ENCODE measurements at places on chromosomes 1 and 21.

GRCh38 chr1:227673441-227673840 lies 61.7 kb downstream of the JMJD4 start:
- DNase-seq: no peak

GRCh38 chr1:16718908-16719533 lies 21.3 kb upstream of the RNU1-4 start:
- DNase-seq: no peak

GRCh38 chr1:10651389-10651766 lies 145.1 kb downstream of the CASZ1 start:
- DNase-seq: no peak

DNA sequence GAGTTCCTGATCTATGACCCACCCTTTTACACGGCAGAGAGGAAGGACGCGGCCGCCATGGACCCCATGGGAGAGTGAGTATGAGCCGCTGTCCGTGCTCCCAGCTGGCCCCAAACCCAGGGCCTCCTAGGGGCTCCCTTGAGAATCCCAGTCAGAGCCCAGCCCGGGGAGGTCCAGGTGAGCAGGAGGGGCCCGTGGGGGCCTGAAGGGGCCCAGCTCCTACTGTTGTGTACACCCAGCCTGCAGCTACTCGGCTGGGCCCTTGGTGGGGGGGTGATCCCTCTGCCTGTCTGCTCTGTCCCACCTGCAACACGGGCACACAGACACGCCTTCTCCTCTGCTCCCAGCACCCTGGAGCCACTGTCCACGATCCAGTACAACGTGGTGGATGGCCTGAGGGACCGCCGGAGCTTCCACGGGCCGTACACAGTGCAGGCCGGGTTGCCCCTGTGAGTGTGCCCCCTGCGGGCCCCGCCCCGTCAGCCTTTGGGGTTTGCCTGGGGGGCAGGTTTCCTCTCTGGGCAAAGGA lies 28.6 kb upstream of the LRRC3 start:
- no peak for DNase-seq

DNA sequence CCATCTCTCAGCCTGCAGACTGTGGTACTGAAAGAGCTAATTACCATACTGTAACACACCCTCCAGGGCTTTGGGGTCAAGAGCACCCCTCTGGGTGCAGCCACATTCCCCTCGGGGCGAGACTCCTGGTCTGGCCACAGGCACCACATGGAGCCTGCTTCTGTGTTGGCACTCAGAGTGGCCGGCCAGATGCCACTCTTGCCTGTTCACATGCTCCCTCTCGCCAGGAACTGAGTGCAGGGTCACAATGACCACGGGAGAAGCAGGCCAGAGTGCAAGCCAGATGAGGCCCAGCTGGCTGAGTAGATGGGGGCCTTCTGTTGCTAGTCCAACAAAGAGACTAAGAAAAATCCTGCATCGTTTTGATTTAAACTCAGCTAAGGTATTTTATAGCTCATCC lies 864.0 kb downstream of the KCNT2 start:
- DNase-seq: no peak

DNA sequence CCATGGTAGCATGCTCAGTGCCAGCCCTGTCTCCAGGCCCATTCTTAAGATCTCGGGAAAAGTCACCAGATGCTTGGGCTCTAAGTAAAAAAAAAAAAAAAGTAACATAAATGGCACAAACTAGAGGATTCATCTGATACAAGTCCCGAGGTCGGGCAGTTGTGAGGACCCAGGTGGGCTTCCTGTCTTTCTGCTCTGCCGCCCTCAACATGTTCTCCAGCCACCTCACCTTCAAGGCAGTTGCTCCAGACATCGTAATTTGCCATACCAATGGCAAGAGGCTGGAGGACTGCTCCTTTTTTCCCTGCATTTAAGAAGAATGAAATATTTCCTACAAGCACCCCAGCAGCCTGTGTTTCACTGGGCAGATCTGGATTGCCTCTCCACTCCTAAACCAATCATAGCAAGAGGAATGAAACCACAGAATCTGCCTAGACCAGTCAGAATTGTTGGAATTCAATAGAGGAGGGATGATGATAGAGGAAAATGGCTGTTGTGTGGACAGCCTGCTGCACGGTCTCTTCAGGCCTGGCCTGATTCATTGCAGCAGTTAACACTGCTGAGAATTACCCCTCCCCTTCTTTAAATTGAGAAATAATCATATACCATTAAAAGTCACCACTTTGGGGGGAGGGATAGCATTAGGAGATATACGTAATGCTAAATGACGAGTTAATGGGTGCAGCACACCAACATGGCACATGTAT lies 5.4 kb downstream of the HMGN2 start:
- no peak for DNase-seq

DNA sequence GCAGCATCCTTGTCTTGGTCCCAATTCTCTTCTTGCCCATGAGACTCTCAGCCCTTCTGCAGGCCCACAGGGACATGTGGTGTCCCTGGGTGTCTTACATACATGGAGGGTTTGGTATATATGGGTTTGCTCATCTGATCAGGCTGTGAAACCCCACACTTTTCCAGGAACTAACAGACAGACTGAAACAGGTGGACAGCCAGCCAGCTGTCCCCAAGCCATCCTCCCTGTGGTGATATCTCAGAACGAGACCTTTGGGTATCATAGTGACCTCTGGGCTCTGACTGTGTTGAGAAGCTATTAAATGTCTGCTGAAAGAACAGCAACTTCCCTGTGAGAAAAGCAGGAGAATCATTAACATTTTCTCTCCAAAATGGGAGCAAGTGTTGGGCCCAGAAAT lies 115.5 kb upstream of the PAXBP1 start:
- no peak for DNase-seq

- DNase-seq: no peak
These were observed 4.7 kb upstream of the ITGB2 start for GRCh38 chr21:44925378-44925755.

GRCh38 chr1:17287130-17287776 lies 20.7 kb upstream of the PADI4 start:
- no peak for DNase-seq

Measured in stimulated activated CD8-positive, alpha-beta memory T cell treated with anti-CD3 and anti-CD28 coated beads, Interleukin-4, amount 100 ng/mL, for 1 hour (primary cell).